ENCODE measurements at places on chromosomes 1 and 21.

- no peak for DNase-seq
Observed at GRCh38 chr1:171251042-171251951, 3.0 kb downstream of the FMO1 start.

- peak; percentile 75 for DNase-seq
Observed at GRCh38 chr1:27395441-27396195, 3.2 kb downstream of the GPR3 start.

DNA sequence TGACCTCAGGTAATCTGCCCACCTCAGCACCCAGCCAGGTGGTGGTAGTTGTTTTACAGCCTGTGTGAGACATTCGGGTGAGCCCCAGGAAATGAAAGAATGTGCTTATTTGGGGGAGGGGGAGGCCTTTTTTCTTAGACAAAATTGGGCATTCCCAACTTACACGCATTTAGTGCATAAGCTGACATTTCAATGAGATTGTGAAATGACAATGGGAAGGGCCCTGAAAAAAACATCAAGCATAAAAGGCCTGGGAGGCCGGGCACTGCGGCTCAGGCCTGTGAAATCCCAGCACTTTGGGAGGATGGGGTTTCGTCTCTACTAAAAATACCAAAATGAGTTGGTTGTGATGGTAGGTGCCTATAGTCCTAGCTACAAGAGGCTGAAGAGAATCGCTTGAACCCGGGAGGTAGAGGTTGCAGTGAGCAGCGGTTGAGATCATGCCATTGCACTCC, 5.0 kb downstream of the GAS5 start:
- no peak for DNase-seq

DNA sequence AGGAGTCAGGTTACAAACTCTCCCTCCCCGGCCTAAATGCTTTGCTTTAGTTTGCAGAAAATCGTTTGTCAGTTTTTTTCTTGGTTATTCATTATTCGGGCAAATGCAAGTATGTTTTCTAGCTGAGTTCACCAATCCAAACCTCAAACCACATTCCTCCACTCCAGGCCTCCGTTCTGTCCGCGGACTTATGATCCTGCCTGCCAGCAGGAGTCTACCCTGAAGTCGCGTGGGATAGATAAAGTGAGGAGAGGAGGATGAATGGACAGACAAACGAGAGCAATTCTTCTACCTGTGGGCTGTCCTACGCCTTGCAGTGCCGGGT, 1.3 kb downstream of the ADAMTS1 start:
- DNase-seq = no peak

DNA sequence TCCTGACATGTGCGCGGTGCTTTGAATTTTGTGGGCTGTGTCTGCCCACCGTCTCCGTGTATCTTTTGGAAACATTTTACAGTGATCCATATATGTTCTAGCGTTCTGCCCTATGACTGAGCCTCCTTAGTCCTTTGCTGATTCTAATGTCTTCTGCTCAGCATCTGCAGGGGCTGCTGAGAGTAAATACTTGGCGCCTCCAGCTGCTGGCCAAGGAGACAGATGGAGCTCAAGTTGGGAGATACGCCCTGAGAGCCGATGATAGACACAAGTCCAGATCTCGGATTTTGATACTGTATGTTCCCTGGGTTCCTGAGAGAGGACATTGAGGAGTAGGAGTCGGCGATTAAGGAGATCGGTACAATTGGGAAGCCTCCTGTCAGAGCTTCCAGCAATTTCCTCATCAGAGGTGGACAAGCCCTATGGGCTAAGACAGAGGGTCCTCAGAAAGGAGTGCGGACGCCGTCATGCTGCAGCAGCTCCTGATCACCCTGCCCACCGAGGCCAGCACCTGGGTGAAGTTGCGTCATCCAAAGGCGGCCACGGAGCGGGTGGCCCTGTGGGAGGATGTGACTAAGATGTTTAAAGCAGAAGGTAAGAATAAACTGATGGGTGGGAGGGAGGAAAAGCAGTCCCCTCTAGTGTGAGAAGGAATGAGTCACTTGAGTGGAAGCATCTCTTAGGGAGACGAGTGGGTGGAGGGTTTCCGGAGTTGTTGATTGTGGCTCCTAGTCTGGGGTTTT, 390 bp downstream of the ZFP69B start:
- peak; percentile 87 for DNase-seq

- DNase-seq = no peak
Observed at GRCh38 chr1:52628614-52629324, 4.2 kb upstream of the SHISAL2A start.

DNA sequence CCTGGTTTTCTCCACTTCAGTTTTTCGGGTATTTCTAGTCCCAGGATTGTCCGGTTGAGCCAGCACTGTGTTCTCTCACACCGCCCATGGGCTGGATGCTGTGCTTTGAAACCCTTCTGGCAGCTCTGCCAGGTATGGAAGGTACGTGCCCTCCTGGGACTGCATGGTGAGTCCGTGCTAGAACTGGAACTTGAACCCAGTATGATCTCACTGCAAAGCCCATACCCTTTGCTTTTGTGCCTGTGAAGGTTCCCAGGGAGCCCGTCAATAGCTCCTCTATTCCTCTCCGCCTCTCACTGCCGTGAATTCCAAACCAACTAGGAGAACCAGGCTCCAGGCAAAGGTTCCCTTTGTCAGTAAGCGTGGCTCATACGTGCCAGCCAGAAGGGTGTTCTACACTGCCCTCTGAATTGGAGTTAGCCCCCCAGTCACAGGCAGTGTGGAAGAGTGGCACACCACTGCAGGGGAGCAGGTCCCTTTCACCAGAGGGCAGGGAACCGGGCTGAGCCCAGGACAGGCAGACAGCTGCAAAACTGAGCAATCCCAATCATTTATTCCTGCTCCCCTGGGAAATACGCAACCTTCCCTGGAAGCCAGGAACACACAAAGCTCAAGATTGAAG, 310.2 kb downstream of the CAMTA1 start:
- no peak for DNase-seq

DNA sequence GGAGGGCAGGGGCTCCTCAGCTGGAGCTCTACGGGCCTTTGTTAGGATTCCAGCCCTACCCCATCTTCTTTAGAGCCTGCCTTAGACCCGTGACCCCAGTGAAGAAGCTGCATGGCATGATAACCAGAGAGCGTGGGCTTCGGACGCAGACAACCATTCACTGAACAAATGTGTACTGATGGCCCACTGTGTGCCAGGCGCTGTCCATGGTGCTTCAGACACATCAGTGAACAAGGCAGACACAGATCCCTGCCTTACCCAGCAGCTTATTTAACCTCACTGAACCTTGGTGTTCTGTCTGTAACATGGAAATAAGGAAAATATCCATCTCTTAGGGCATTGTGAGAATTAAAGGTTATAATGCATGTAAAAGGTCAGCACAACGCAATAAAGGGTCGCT, 9.5 kb downstream of the CHIT1 start:
- no peak for DNase-seq

DNA sequence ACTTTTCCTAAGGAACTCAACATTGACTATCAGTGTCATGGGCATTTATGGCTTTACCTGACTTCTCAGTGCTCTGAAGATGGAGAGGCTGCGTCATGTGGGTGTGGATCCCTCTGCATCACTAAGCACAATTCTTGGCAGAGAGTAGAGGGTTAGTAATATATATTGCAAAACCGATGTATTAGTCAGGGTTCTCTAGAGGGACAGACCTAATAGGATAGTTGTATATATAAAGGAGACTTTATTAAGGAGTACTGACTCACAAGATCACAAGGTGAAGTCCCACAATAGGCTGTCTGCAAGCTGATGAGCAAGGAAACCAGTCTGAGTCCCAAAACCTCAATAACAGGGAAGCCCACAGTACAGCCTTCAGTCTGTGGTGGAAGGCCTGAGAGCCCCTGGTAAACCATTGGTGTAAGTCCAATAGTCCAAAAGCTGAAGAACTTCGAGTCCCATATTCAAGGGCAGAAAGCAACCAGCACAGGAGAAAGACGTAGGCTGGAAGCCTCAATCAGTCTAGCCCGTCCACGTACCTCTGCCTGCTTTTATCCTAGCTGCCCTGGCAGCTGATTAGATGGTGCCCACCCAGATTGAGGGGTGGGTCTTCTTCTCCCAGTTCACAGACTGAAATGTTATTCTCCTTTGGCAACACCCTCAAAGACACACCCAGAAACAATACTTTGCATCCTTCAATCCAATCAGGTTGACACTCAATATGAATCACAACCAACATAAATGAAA, 159.7 kb upstream of the NRIP1 start:
- no peak for DNase-seq

DNA sequence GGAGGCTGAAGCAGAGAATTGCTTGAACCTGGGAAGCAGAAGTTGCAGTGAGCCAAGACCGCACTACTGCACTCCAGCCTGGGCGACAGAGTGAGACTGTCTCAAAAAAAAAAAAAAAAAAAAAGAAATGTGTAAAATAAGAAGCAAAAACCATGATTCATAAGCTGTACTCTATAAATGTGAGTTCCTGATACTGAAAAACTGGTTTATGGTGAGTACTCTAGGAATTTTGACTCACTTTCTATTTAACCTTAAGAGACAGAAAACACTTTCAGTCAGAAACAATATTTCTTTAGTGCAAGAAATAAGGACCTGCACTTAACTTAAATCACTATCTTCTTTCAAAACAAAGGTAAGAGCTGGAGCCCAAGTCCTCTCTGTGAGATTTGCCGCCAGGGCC, 19.9 kb upstream of the POU2F1 start:
- no peak for DNase-seq

GRCh38 chr1:246815693-246816270, 91.6 kb downstream of the SCCPDH start:
- DNase-seq = no peak

- DNase-seq = no peak
Observed at GRCh38 chr1:99680270-99680669, 34.4 kb downstream of the PALMD start.

GRCh38 chr1:229661022-229661877, 35.2 kb downstream of the URB2 start:
- DNase-seq = peak; percentile 59

- no peak for DNase-seq
Observed at GRCh38 chr1:223733898-223734852, 21.8 kb downstream of the CAPN2 start.

DNA sequence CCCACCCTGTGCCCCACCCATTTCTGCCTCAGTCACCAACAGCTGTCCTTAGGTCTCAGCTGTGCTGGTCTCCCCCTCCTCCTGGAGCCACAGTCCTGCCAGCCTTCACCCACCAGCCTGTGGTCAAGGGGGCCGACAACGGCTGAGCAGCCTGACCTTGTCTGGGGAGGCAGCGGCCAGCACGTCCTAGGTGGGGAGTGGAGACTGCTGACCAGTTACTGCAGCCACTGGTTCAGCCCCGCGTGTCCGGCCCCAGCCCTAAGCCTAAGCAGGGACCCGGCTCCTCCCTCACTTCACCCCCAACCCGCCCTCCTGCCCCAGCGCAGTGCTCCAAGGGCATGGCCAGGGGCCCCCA, 79.2 kb downstream of the MORN1 start:
- no peak for DNase-seq

DNA sequence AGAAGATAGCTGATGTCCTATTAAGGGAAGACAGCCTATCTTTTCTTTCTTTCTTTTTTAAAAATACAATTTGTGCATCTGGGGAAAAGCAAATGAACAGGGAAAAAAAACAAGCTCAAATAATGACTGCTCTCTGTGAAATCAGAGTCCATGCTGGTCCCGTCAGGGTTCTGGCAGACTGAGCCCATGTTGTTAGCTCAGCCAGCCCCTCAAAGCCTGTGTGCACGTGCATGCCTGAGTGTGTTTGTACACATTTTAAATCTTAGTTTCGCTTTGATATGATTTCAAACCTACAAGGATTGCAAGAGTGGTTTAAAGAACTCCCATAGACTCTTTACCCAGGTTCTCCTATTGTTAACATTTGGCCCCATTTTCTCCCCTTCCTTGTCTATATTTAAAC, 231.8 kb upstream of the GREM2 start:
- DNase-seq = no peak

- DNase-seq = no peak
Observed at GRCh38 chr1:209607102-209607794, 23.7 kb downstream of the CAMK1G start.

DNA sequence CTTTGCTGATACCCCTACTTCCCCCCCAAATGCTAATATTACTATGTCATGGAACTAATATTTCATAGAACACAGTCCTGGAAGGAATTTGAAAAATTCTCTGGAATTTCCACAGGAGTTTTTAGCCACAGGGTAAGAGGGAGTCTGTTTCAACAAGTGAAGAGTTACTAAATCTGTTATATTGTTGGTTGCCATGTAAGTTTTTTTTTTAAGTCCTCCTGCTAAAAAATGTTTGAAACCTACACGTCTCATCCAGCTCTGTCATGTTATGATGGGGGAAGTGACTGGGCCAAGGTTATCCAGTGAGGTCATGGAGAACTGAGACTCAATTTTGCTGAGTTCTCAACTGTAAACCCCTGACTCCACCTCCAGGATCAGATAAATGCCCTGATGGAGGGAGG, 60.8 kb upstream of the USP24 start:
- no peak for DNase-seq

DNA sequence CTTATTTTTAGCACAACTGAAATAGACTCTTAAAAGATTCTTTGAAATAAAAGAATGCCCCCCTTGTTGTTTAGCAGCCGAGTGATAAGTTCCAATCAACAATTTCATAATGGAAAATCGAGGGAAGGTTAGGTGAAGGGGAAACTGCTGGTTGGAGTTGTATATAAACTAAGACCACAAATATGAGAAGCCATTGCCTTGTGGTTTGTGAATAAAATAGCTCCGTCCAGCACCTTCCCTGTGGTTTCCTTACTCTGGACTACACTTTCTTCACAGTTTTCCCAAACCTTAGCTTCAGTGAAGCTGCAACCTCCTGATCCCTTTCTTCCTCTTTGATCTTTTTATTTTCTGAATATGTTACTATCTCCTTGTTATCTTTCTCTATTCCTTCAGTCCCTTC, 6.7 kb upstream of the RAB3GAP2 start:
- no peak for DNase-seq

GRCh38 chr1:153592748-153593147, 20.2 kb downstream of the S100A16 start:
- DNase-seq = no peak

GRCh38 chr1:9842073-9842711, 18.4 kb upstream of the CLSTN1 start:
- DNase-seq = no peak

- no peak for DNase-seq
Observed at GRCh38 chr1:111516005-111516535, 12.6 kb upstream of the ADORA3 start.

- DNase-seq = no peak
Observed at GRCh38 chr1:68961143-68961542, 464.3 kb upstream of the DEPDC1 start.

- no peak for DNase-seq
Observed at GRCh38 chr1:224116131-224116530, 2.2 kb downstream of the FBXO28 start.

DNA sequence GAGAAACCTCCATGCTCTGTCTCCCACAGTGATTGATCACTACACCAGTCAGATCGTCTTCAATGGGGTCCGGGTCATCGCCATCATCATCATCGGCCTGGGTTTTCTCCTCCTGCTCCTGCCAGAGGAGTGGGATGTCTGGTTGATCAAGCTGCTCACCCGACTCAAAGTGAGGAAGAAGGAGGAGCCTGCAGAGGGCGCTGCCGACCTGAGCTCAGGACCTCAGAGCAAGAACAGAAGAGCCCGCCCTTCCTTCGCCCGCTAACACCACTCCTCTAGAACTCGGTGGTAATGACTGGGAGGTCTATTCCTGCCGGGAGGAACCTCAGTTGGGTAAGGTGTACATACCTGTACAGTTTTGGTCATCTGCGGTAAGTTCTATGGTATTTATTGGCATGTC, 50.3 kb upstream of the COA6 start:
- DNase-seq = peak; percentile 49

Data from activated CD4-positive, alpha-beta T cell treated with anti-CD3 and anti-CD28 coated beads, Interleukin-2, amount 50 U/mL, for 4 hours (primary cell).